ENCODE measurements at places on chromosomes 4 and X.

- DNase-seq: no peak
These were observed at the start of gene ZNF185 for GRCh38 chrX:152897222-152898131. Gene ZNF185 (plus strand): TSS chrX:152898067. CDS start chrX:152914490, 16,423 bp downstream.

- DNase-seq: no peak
These were observed 78.1 kb downstream of the ARSF start for GRCh38 chrX:3119376-3119775.

- DNase-seq: no peak
These were observed 60.0 kb downstream of the ATP8A1 start for GRCh38 chr4:42596918-42597317.

DNA sequence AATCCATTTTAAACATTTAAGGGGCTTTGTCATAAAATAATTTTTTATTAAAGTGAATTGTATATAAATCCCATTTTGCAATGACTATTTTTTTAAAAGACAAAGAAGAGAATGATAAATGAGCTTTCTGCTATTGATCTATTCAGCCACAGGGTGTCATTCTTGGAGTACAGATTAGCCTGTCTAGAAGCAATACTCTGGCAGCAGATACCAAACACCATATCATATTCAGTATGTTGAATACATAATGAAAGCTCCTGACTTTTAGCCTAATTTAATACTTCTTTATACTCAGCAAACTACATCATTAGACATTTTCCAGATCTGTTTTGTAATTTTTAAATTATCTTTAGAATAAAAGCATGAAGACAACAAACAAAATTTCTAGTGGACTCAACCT, 496.3 kb downstream of the PDGFC start:
- DNase-seq: no peak

DNA sequence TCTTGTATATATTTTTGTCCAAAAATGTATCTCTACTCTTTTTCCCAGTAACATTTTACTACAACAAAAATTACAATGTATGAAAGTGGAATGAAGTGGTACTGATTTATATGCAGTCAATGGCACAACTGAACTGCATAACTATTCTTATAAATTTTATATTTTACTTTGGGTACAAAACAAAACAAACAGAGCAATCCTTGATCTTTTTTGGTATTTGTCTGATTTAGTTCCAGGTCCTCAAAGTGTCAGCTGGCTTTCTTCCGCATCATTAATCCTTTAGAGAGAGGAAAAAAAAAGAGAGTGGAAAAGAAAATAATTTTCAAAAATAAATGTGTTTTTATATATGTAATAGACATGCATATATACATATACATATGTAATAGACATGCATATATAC, 252.4 kb upstream of the SLIT2 start:
- no peak for DNase-seq

GRCh38 chr4:59553721-59554091, 1646.4 kb upstream of the ADGRL3 start:
- no peak for DNase-seq

DNA sequence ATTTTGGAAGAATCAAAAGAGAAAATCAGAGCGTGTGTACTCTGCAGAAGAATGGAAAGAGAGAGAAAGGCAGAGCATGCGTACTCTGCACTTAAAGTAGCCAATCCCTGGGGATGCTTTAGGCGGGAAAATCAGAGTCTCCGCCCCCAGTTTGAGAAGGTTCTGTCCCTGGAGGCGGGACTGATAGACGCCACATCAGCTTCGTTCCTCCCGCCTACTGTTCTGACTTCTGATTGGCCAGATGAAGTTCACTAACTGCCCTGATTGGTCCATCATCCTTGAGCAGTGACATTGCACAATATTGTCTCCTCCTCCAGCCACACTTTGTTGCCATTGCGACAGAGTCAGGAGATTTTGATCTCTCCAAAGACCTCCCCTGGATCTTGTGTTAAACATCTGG, 23.8 kb downstream of the SSX1 start:
- no peak for DNase-seq

DNA sequence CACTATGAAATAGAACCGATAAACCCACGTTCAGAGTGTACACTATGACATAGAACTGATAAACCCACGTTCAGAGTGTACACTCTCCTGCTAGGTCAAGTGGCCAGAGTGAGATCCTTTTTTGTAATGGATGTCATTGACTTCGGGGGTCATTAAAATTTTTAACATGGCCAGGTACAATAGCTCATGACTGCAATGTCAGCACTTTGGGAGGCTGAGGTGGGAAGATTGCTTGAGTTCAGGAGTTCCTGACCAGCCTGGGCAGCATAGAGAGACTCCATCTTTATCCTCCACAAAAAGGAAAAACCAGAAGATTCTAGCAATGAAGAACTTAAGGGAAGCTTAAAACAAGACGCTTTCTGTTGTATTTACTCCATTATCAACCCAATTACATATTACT, 439.7 kb upstream of the FRG1 start:
- no peak for DNase-seq

DNA sequence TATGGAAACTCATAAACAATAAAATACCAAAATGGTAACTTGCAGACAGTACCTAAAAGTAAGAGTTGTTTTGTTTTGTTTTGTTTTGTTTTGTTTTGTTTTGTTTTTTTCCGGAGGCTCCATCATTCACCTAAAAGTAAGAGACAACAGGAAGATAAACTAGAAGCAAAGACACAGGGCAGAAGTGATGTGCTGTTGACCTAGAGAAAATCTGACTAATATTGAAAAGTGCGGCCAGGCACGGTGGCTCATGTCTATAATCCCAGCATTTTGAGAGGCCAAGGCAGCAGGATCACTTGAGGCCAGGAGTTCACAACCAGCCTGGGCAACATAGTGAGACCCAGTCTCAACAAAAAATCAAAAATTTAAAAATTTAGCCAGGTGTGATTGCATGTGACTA, 5.6 kb upstream of the CENPC start:
- DNase-seq: no peak

DNA sequence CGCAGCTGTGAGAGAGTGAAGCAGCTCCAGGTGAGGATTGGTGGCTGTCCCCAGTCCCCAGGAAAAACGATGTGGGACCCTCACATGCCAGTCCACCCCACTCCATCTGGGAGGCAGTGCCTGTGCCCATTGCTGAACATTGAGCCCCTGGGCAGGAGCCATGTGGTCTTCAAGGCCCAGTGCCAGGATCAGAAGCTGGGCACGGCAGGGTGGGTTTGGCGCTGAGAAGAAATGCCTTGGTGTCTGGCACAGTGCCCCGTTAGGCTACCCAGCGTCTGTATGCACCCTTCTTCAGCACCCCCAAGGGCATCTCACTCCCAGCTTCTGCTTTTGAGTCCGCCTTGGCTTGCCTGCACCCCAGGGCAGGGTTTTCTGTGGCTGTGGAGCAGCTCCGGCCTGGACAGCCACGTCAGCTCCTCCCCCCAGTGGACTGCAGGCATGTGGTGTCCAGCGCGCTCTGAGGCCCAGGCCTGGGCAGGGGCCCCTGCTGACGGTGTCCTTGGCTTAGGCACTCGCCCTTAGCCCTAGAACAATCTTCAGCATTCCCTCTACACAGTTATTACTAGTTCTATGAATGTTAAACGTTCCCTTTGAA, 28.6 kb downstream of the RGS12 start:
- DNase-seq: no peak

DNA sequence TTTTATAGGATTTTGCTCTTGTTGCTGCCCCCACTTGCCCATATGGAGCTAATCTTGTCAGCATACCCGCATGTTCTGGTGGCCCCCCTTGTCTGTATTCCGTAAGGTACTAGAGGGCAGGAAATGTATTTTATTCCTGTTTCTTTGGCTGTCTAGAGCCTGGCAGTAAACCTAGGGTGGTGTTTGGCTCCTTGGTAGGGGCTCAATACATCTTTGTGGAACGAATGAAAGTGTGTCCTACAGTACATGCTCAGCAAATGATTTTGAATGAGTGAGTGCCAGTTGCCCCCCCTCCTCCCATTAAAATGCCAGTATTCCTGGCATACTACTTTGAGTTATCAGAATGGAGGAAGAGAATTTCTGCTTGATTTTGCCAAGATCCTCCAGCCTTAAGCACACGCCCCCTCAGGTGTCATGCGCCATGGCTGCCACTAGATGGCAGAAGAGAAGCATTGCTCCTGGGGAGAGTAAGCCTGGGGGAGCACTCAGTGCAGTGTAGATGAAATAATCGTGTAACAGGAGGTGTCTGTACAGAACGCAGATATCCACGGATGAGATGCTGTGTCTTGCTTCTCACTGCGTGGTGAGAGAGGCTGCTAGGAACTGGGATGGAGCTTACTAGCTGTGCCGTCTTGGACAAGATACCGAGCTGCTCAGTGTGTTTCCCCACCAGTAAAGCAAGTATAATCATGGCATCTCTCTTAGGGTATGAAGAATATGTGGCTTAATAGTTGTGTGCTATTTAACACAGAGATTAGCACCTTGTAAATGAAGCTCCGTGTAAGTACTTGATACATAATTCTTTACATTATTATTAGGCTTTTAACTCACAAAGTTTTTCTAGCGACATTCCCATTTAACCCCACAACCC, 17.2 kb upstream of the RNF212 start:
- peak; percentile 78 for DNase-seq

GRCh38 chr4:1205586-1206298, 33.4 kb upstream of the SPON2 start:
- no peak for DNase-seq

GRCh38 chr4:128787509-128788311, 21.8 kb upstream of the JADE1 start:
- no peak for DNase-seq

- DNase-seq: no peak
These were observed 1235.0 kb upstream of the TENM3 start for GRCh38 chr4:181008164-181008563.

DNA sequence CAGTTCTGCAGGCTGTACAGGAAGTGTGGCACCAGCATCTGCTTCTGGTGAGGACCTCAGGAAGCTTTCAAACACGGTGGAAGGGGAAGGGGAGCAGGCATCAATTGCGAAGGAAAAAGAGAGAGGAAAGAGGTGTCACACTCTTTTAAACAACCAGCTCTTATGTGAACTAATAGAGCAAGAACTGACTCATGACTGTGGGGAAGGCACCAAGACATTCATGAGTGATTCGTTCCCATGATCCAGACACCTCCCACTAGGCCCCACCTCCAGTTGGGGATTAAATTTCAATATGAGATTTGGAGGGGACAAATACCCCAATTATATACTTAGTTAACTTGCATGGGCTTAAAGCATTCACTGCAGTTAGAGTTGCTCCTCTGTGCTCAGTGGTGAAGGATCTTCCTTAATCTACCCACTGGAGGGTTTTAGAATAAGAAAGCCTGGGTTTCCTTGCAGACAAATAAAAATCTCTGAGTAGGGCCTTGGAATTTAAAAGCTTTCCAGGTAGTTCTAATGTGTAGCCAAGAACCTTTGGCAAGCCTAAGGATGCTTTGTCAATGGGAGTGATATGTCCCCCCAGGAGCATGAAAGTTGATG, 60.0 kb downstream of the SYNPO2 start:
- DNase-seq: no peak

GRCh38 chr4:60865273-60865672, 334.9 kb upstream of the ADGRL3 start:
- DNase-seq: no peak

DNA sequence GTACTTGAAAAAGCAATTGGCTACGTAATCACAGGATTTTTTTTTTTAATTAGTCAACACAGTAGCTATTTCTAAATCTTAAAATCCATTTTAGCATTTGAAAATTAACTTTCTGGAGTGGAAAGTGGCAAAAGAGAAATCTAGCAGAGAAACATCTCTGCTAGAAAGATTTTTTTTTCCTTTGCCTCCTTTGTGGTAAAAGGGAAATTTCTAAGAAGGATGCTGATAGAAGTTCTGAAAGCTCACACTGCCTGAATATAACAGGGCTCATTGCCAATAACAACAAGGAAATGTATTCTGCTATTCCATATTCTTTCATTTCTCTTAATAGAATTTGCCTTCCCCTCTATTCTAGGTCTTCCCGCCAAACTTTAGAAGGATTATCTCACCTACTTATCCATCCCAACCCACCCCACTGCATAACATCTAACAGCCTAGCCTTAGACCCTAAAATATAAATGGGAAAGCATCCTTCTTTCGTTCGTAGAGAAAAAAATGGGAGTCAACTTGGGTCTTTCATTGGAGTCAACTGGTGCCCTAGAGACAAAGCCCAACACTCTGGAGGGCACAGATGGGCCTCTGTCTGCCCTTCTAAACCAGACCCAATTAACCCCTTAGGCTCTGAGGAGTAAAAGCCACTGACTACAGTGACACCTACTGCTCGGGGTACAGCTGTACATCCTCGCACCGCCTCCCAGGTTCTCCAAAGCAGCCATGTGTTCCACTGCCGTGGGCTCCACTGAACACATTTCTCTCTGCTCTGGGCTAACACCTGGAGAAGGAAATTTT, 103.9 kb downstream of the MAML3 start:
- DNase-seq: no peak

DNA sequence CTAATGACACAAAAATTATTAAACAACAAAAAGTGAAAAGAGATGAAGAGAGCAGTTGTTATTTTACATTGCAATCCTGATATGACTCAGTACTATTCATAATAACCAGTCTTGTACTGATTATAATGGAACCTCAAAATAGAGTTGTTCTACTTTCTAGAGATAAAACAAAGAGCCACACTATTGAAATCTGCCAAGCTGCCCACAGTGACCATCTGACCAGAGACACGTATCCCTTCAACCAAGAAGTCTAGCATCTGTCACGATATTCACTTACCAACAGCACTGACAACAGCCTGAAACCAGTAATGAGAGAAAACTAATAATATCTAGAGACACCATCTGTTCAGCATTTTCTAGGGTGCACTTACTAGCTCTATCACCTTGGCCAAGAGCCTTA, 466.7 kb downstream of the NKX6-1 start:
- DNase-seq: no peak

DNA sequence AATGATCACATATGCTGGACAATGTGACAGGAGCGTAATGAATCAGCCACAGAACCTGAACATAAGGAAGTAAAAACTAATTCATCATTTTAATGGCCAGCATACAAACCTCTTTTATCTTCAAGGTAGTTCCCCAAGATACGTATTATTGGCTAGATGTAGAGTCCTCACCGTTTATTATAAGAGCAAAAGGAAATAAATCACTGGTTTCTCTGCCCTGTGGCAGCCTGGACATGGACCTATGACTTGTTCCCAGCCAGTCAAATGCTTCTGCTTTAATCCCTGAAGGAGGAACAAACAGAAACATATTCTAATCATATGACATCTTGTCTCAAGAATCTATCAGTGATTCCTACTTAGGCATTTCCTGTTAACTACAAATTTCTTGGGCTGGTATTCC, 86.8 kb upstream of the FAM241A start:
- no peak for DNase-seq
